ENCODE measurements at places on chromosomes 2 and 18. TPM values are rescaled to one million over a fixed set of nuclear protein-coding genes. Genes with fewer than 3 reads are reported as not detected.
A peak's percentile ranks its signal among the peaks of the same experiment; 100 is the strongest.

The C2orf15 gene
- 3.4 TPM for polyA plus RNA-seq

DNA sequence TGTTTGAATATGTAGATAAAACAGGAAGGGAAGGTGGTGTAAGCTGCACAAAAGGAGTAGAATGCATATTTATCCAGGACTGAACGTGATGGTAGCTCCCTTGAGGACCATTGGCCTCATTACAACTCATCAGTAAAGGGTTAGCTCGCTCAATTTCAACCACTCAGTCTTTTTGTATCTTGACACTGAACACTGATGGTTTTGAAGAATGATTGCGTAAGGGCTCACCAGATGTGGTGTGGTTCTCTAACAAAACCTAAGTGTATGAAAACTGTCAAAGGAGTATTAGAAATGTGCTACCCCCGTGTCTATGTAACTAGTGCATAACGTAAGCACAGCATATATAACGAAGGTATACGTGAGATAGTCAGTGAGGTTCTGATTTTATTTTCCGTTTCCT lies 272.4 kb upstream of the THSD7B start:
- DNase-seq: no peak

DNA sequence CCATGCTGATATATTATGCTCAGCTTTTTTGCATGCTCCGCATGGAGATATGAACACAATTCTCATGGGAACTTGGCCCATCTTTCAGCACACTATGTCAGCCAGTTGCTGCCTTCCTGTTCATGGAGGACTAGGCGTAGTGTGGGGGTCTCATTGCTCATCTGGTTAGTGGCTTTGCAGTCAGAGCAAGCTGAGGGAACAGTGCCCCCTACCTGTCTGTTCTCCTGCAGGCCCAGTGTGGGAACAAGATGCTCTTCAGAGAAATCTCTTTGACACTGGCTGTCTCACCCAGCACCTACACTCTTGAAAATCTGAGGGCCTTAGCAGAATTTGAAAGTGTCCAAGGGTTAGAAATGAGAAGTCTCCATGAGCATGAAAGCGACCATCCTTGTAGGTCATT lies 47.1 kb downstream of the SPTBN1 start:
- DNase-seq: no peak

- peak; percentile 85 for DNase-seq
Measured at GRCh38 chr2:43127208-43127940, 99.0 kb downstream of the ZFP36L2 start.
